ENCODE measurements at places on chromosomes 4 and X. TPM values are rescaled to one million over a fixed set of nuclear protein-coding genes. Genes with fewer than 3 reads are reported as not detected.

GRCh38 chr4:8365353-8365752 is 75.2 kb downstream of the ACOX3 start:
- no peak for DNase-seq

DNA sequence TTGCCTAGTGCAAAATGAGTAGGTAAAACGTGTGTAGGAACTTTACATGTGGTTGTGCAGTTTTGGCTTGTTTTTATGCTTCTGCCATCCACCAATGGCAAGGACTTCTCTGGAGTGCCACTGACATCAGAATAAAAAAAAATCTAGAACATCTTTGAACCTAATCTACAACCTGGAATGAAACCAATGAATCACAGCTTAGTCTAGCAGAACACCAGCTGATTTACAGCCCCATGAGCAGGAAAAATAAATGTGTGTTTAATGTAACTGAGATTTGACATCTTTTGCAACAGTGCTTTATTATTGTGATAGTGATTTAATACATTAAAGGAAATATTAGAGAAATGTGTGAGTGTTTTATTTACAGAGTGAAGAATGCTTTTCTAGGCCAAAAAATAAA is 995.1 kb downstream of the PCDH7 start:
- no peak for DNase-seq

GRCh38 chr4:78268597-78268996 is 211.5 kb downstream of the FRAS1 start:
- no peak for DNase-seq

DNA sequence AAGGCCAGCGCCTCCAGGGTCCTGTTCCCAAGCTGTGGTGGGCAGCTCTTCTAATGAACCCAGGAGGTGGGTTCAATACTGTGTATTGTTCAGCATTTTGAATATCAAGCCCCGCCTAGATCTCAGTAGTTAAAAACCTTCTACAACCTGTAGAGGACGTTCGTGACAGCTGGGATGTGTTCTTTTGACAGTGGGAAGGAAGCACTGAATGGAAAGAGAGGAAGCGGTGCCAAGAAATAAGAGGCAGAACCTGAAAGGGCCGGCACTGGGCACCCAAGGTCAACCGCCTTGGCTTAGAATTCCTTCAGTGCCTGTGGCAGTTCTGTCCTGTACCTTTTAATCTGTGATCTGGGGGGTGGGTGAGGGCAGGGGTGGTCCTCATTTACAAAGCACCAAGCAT is 73.1 kb downstream of the CC2D2A start:
- no peak for DNase-seq

GRCh38 chr4:11805842-11806241 is 377.1 kb upstream of the HS3ST1 start:
- no peak for DNase-seq

DNA sequence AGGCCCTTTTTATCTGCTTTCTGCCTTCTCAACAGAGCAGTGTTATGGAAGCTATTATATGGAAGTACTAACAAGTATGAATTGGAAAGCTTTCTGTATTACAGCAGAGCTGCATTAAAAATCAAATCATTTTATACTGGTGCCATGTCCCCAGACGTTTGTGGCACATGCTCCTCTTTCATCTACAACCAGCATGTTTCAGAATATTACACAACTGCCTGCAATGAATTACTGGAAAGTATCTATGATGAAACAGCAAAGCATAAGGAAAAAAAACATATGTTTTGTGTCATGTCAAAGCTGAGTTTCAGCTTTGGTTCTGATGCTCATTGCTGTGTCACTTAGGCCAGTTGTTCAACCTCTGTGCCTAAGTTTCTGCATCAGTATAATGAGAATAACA is 576.8 kb downstream of the GBA3 start:
- DNase-seq: no peak

The NHSL2 gene
- total RNA-seq: 0.21 TPM

- DNase-seq: no peak
Measured at GRCh38 chr4:7377223-7377865, 57.4 kb downstream of the PSAPL1 start.

GRCh38 chr4:8763966-8764901 is 107.4 kb downstream of the HMX1 start:
- DNase-seq: no peak

- DNase-seq: no peak
Measured at GRCh38 chrX:133847340-133847994, 137.9 kb downstream of the GPC3 start.

Measured in activated CD4-positive, alpha-beta T cell treated with anti-CD3 and anti-CD28 coated beads for 36 hours (primary cell).